Femur (tissue), 1 donor: ENCODE measurements at places on chromosomes 3 and 15.

DNA sequence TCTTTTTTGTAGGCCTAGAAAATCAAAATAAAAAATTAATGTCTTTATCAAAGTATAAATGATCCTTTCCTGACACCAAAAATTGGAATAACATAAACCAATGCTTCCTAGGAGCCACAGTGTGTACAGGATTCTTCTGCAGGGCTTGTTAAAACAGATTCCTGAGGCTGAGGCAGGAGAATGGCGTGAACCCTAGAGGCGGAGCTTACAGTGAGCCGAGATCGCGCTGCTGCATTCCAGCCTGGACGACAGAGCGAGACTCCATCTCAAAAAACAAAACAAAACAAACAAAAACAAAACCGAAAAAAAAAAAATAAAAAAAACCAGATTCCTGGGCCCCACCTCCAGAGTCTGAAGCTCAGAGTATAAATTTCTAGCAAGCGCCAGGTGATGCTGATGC lies 78.0 kb downstream of the PEX5L start:
- DNase-seq: no peak

DNA sequence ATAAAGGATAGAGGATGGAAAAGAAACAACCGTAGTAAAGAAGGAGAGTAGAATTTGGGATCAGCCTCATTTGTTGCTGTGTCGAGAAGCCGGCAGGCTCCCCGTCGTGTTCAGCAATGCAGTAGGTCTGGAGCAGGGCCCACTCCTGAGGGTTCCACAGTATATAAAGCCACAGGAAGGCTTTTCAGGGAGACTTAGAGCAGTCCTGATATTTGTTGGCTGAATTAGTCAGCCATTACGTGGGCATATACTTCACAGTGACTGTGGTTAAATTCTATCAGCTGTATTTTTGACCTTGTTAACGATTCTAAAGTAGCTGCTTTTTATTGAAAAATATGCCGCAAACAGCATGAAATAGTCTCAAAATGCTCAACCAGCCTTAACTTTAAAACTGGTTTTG lies 149.5 kb downstream of the ITPR1 start:
- DNase-seq: no peak

GRCh38 chr3:128794067-128794768 lies 68.2 kb downstream of the RAB7A start:
- DNase-seq: no peak

GRCh38 chr15:78974272-78974918 lies 29.5 kb upstream of the CTSH start:
- DNase-seq: no peak

DNA sequence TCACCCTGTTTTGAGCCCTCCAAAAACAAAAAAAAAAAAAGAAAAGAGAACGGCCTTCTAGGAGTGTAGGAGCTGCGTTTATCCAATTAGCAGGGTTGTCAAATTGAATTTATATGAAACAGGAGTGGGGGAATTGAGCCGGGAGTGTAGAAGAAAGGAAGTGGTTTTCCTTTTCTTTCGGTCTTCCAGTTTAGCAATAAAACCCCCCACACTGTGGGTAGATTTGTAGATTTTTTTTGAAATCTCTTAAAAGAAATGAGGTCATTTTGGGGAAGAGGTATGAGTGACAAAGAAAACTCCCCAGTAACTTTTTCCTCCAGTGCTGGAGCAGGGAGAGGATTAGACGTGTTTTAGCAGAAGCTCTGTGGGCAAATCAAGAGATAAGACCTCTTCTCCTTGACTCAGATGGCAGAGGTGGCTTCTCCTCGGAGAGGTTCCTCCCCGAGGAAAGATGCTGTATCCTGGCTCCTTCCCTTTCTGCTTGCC lies 30.8 kb downstream of the BOC start:
- peak; percentile 18 for DNase-seq

DNA sequence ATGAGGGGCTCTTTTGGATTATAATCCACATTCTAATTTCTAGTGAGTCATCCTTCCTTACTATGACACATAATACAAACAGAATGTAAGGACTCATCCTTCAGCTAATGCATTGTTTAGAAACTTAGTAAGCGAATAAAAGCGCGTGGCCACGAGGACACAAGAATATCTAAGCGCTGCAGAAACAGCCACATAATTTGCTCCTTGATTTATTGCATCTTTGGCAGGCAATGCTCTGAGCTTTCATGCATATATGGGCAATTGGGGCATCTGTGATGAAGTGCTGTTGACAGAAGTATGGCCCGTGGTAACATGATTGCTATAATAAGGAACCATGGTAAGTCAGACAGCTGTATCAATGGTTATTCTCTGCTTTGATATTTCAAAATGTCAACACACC lies 191.3 kb upstream of the ZNF385D start:
- DNase-seq: peak; percentile 28

GRCh38 chr3:194686816-194687637 lies 1.3 kb downstream of the FAM43A start:
- peak; percentile 64 for DNase-seq

DNA sequence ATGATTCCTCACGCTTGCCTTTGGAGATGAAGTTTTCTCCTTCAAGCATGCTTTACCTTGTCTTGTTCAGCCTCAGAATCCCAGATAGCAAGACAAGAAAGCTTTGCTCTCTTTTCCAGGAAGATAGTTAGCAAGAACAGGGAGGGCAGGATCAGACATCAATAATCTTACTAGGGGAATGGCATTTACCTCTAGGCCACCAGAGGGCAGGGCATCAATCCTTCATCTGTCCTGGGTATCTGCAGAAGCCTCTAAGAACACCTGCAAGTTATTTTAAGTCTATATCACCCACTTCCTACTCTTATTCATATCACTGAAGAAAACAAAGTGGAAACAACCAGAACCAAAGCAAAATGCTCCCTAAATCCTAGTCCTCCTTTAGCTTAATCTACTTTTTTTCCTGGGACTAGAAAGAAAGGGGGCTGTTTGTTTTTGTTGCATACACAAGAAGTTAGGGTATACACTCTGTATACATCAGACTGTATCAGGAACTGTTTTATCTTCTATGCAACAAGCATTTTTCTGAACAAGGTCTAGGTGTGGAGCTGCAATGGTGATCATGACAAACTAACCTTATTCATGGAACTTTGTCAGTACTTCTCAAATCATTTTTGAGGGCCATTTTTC lies 862.5 kb downstream of the CADM2 start:
- no peak for DNase-seq

DNA sequence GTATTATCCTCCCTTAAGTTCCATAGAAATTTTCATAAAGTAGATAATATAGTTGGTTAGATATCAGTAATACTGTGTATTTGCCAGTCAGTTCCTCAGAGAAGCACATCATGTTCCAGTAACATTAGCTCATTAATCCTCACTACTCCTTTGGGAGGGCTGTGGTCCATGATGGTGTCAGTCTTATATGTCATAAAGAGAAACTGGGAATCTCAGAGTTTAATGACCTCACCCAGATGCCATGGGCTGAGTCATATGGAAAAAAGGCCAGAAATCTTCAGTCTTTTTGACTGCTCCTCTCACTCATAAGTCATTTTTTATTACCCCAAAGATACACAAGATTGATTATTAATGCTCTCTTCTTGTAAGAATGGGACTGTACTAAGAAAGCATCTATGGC lies 188.6 kb downstream of the CHL1 start:
- no peak for DNase-seq

GRCh38 chr15:36798794-36799193 lies 219.4 kb downstream of the CDIN1 start:
- DNase-seq: no peak

DNA sequence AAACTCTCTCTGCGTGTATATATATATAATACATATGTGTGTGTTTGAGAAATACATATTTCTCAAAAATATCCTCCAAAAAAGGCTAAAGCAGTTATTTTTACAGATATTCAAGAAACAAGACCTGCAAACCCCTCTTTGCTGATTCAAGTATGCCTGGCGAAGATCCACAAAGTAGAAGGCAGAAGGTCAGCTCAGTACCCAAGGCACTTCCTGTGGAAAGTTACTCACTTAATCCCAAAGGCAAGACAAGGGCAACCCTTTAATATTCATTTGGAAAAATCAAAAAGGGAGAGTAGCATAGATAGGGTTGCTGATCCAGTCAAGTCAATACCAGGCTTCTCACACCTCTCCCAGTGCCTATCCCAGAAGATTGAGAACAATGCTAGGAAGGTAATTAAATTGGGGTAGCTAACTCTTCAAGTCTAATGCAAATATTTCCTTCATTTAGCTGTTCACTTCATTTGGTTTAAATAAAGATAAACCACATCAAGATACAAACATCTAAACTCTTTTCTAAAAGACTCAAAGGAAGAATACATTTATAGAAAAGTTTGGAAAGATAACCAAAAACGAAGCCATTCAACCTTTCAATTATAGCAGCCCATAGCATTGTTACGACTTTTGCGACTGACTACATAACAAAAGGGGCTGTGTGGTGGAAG lies 7.2 kb downstream of the COX17 start:
- DNase-seq: no peak

DNA sequence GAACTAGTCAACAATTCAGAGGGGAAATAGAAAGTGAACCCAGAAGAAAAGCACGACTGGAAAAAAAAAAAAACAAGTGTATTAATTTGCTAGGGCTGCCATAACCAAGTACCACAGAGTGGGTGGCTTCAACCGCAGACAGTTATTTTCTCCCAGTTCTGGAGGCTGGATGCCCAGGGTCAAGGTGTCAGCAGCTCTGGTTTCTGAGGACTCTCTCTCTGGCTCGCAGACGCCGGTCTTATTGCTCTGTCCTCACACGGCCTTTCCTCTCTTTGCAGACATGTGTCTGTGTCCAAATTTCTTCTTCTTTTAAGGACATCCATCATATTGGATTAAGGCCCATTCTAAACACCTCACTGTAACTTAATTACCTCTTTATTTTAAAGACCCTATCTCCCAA lies 291.8 kb downstream of the XXYLT1 start:
- no peak for DNase-seq

- DNase-seq: no peak
These were observed 49.7 kb upstream of the SCAANT1 start for GRCh38 chr3:63961891-63962290.

GRCh38 chr3:187212196-187212545 lies 14.9 kb downstream of the RTP1 start:
- DNase-seq: no peak

DNA sequence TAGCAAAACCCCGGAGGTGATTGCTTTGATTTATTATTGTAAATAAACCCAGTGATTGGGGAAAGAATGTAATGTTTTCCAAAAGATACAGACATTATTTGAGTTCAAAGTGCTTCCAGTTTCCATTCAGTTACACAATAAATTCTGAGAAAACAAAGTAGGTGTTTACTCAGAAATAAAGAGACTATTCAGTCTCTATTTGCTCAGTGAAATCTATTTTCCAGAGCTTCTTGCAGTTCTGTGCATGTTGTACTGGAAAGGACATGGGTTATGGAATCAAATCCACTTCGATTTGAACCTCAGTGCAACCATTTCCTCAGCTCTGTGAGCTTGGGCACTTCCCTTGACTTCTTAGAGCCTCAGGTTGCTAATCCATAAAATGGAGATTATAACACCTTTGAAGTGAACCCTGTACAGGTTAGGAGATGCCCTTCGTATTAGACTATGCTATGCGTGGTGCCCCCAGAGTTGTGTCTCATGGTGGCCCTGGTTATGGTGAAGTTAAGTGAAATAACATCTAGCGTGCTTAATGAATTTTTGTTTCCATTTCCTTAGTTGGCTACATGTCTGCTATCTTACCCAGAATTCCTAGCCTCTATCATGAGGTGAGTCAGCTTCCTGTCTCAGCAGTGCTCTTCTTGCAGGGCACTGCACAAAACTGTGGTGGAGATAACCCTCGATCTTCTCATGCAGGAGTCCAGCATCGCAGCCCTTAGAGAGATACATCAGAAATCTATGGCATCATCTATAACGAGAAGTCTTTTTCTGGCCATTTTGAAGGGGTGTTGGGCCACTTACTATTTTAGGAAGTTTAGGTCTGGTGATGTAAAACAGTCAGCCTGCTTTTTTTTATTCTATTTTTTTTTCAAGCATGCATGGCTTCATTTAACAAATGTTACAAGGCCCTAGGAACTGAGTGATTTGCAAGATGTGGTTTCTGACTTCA lies 97.7 kb downstream of the RPL39L start:
- no peak for DNase-seq

DNA sequence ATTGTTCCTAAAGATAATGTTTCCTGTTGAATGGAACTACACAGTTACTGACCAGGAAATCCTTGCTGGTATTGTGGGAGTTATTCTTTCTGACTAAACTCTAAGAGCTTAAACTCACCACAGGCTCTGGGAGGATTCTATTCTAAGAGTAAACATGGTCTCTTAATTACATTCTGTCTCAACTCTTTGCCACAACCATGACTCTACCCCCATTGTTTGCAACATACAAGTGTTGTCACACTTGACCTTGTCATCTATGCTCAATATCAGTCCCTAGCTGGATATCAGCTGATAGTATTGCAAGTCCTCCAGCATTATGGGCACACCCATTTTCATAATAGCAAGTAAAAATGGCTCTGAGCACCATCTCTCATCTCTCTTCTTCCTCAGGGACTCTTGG lies 29.6 kb upstream of the SECISBP2L start:
- DNase-seq: no peak

- no peak for DNase-seq
These were observed 1146.6 kb downstream of the OTOL1 start for GRCh38 chr3:162643245-162643644.

DNA sequence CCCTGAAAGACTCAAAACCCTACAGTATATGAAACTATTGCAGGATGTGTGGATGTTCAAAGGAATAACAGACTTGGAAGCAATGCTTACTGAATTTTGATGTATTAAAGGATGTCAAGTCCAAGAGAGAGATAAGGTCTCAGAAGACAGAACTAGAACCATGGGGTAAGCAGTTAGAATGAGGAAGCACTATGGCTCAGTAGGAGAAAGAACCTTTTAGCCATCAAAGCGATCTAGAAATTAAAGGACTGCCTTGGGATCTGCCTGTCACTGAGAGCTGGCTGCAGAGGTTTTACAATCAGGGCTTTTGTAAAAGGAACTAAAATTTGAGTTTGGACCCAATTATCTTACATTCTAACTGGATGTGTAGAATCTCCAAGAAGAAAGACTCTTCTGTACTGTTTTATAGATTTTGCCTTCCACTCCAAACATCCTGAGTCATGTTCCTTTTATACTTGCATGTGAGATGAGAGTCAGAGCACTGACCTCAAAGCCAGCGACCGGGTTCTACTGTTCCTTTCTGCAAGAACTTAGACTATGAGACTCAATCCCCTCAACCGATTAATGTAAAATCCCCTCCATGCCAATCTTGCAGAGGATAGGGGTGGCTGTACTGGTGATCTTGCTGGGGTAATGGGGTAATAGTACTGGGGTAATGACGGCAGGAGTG lies 412.3 kb upstream of the TPRG1 start:
- no peak for DNase-seq

DNA sequence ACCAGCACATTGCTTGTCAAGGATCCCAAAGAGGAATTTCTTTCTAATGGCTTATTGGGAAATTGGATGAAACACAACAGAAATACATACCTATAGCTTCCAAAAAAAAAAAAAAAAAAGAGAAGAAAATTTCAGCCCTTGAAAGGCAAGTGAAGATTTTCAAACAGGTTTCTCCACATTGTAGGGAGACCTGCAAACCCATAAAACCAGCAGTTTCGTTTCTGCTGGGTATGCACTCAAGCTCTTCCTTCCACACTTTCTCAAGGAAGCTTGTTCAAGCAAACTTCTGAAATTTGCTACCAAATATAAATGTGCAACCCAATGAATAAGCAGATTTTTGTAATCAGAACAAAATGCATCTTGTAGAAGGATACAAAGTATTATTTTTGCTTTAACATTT lies 15.9 kb upstream of the SH3BP5 start:
- DNase-seq: no peak
